ENCODE measurements at places on chromosomes 13 and 19. TPM values are rescaled to one million over a fixed set of nuclear protein-coding genes. Genes with fewer than 3 reads are reported as not detected.

DNA sequence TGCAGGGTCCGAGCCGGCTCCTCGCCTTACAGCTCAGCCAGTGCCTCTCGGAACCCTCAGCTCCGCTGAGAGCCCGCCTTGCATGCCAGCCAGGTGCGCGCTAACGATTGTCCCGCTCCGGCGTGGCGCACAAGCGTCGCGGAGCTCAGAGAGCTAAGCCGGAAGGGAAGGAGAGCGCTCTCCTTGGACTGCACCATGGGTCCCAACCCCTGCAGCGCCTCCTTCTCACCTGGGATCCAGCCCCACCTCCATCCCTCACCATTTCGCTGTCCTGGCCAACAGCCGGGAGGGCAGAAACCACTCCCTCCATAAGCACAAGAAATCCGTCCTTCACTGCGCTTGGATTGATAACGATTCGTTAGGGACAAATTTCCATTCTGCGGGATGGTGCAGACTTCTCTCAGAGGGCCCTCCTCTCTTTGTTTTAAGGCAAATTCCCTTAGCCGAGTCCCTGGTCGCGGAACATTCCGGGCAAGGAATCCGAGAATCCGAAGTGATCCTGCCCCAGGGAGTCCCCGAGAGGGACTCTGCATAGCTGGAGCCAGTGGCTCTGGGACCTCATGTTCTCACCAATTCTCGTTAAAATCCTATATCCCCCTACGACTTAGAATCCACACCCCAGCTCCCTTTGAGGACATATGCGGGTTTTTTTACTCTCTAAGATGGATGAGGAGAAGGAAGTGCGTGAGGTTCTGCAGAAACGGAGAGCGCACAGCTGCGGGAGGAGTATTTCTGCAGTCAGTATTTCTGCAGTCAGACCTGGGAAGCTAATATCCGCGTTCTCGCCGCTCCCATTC is 2.8 kb downstream of the GSX1 start:
- DNase-seq = no peak

GRCh38 chr19:50290011-50290410 is 39.2 kb downstream of the KCNC3 start:
- DNase-seq = no peak

- DNase-seq = no peak
Measured at GRCh38 chr13:98848746-98849145, 96.3 kb upstream of the SLC15A1 start.

DNA sequence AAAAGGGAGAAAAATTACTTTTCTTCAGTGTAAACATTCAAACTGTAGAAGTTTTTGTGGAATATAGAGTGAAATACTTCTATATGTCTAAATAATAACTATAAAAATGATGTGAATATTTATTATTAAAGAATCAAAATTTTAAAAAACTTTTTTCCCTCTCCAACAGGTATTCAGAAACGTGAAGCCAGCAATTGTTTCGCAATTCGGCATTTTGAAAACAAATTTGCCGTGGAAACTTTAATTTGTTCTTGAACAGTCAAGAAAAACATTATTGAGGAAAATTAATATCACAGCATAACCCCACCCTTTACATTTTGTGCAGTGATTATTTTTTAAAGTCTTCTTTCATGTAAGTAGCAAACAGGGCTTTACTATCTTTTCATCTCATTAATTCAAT is 28.0 kb downstream of the ITM2B start:
- DNase-seq = no peak

DNA sequence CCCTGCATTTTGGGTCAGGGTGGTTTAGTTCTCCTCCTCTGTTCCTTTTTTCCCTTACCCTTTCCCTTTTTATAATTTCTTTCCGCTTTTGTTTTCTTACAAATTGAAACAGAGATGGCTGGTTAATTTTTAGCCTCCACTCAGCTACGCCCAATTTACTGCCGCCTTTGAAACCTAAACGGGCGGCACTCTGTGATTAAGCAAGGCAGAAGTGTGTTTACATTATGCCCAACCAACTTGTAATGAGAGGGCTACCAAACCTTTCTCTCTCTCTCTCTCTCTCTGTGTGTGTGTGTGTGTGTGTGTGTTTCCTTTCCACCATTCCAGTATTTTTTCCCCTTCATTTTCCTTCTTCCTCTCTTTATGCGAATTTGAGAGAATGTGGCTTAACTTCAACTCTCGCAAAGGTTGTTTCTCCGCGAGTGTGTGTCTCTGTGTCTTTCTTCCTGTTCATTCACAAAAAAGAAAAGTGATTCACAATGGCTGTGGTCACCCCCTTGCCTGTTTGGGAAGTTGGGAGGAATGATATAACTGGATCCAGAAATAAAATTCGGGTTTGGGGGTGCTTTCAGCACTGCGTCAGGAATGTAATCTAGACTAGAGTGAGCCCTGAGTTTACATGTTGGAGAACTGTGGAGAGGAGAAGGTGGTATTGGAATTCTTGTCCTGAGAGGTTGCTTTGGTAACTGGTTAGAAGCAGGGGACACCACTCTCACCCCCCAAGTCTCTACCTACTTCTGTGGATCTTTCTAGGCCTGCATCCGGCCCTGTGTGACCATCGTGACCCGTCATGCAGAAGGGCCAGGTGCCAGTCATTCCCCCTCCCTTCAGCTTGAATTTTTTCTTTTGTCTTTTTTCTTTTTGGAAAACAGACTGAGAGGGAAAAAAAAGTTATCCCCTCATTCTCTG is 31.4 kb downstream of the NFIX start:
- peak; percentile 96 for DNase-seq

GRCh38 chr19:6263735-6264444 is 15.9 kb downstream of the MLLT1 start:
- DNase-seq = no peak

DNA sequence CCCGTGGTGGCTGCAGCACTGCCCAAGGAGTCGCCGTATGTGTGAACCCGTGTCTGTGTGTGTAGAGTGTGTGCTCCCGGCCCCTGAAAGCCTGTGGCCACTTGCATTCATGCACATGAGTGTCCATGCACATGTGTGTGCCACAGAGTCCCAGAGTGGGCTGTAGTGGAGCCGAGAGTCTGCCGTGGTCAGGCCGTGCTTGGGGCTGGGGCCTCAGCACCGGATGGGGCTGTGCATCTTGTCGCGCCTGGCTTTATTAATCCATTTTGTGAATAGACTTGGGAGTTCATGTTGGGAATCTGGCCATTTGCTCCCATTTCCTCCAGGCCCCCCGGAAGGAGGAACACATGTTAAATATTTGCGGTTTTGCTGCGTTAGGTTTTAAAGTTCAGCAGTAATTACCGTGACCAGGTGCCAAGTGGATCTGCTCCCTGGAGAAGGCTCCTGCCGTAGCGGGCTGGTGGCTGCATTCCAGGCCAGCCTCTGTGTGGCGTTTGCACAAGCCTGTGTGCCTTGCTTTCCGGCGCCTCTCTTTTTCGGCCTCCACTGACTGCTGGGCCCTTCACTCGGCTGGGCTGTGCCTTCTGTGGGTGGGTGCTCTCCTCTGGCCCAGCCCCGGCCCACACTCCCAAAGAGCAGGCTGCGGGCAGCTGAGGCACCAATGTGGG is 69.2 kb upstream of the KCTD15 start:
- DNase-seq = no peak

DNA sequence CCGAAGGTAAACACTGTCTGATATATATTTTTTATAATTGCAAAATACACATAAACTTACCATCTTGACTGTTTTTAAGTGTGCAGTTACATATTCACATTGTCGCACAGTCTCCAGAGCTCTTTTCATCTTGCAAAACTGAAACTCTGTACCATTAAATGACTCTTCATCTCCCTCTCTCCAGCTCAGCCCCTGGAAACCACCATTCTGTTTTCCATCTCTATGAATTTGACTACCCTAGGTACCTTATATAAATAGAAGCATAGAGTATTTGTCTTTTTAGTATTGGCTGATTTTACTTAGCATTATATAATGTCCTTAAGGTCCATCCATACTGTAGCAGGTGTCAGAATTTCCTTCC is 45.8 kb downstream of the LRCH1 start:
- DNase-seq = no peak

- no peak for DNase-seq
Measured at GRCh38 chr13:31880851-31881494, 141.6 kb downstream of the RXFP2 start.

- DNase-seq = no peak
Measured at GRCh38 chr13:85638815-85639393, 160.3 kb downstream of the SLITRK6 start.

DNA sequence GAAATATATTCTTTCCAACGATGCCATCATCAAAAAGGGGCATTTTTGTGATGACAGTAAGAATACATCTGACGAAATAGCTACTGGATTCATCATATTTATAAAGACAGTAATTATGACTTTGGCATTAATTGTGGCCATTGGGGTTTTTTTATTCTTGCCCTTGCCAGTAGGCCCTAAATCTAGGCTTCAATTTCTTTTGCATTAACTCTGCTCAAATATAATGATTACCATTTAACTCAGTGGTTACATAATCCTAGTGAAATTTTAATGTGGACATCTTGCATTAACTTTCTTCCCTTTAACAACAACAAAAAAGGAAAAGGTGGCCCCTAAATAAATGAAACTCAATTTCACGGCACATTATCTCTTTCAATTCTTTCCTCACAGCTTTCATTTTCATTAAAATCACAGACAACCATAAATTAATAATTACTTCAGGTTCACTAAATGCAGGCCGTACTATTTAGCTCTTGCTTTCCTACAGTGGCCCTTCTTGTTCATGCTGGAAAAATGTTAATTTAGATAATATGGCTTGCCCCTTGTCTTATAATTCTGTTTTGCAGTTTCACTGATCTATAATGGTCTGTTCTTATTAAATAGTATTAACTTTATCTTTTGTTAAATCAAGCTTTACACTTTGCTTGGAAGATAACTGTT is 615.6 kb downstream of the DACH1 start:
- no peak for DNase-seq

DNA sequence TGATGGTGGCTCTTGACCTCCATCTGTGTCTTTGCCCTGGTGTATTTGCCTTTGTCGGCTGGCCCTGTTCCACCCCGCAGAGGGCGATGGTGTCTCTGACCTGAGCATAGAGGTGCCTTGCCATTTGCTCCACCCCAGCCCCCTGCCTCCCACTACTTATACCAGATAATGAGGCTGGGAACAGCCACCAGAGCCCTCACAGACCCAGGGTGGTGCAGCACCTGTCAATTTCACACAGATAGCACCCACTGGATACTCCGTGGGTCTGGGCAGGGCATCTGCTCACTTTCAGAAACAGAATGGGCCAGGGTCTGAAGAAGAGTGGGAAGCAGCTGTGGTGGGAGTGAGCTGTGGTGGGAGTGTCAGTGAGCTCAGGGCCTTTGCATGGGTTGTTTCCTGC is 4.1 kb downstream of the ZNF536 start:
- no peak for DNase-seq

DNA sequence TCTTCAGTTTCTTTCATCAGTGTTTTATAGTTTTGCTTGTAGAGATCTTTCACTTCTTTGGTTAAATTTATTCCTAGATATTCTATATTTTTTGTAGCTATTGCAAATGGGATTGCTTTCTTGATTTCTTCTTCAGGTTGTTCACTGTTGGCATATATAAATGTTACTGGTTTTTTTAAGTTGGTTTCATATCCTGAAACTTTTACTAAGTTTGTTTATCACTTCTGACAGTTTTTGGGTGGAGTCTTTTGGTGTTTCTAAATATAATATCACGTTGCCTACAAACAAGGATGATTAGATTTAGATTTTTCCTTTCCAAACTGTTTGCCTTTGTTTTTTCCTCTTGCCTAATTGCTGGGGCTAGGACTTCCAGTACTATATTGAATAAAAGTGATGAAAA is 109.7 kb downstream of the PAN3 start:
- no peak for DNase-seq

DNA sequence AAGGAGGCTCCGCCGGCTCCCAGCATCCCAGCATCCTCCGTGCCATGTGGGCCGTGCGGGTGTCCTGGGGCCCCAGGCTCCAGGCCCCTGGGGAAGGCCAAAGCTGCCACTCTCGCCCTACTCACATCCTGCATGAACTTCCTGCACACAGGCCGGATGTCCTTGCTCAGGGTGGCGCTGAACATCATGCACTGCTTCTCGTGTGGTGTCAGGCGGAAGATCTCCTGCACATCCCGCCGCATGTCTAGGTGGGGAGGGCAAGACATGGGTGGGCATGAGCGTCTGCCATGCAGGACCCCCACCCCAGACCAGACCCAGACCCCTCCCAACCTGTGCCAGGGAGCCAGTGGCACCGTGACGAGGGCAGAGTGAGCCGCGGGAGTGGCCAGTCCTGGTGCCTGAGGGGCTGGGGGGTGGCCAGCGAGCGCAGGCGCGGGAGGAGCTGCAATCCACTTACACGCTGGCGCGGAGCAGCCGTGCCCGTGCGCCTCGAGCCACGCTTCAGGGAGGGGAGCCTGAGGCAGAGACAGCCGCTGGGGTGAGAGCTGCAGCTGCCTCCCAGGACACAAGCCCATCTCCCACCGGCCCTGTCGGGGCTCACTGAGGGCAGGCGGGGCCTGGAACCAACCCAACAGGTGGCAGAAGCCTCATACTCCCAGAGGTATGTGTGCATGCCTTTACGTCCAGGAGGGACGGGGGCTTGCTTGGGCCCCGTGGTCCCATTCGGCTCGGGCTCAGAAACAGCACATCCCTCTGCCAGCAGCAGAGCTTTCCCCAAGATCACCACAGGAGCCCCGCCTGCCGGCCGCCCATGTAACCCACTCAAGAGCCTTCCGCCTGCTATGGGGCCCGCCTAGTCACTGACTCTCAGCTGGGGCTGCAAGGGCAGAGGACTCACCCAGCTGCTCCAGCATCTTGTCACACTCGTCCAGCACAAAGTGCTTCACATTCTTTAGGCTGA is 8.8 kb downstream of the DDX39A start:
- no peak for DNase-seq

- DNase-seq = no peak
Measured at GRCh38 chr13:32802159-32802558, 214.1 kb upstream of the KL start.

DNA sequence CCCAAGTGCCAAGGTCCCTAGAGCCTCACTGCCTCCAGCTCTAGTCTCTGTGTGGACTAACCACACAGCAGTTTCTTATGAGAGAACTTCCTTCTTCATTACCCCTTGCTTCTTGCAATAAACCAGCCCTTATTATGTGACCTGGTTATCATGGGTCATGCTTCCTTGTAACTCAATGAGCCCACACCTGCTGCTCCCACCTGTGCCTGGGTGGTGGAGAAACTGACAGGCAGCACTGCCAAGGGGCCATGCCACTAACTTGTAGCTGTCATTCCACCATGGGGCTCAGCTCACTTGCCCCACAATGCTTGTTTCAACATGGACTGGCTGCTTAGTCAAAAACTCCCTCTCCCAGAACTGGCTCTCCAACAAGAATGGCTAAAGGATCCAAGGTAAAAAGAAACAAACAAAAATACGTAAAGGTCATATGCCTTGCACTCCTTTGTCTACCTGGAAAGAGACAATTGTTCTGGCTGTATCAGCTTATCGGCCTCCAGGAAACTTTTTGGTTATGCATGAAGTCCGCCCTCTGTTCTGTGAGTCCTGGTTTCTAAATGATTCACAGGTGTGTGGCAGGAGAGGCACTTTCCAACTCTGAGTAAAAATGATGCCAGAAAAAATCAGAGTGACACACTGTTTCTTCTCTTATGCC is 446.4 kb downstream of the COG6 start:
- DNase-seq = no peak

GRCh38 chr19:29448046-29448445 is 77.7 kb upstream of the VSTM2B start:
- DNase-seq = no peak

GRCh38 chr19:48947258-48947542 is 7.5 kb upstream of the BAX start:
- DNase-seq = no peak

Gene OVOL3
- total RNA-seq = not detected

Gene LRRC25
- 0.13 TPM for total RNA-seq

Gene GRIN2D
- 0.02 TPM for total RNA-seq

Gene FCAR
- not detected for total RNA-seq

Gene SPINT2
- total RNA-seq = 0.31 TPM

Gene CD33
- not detected for total RNA-seq

Gene USPL1
- total RNA-seq = 18.3 TPM

Gene TEX101
- not detected for total RNA-seq

Gene KLK1
- total RNA-seq = not detected

Gene ADGRE2
- total RNA-seq = 0.04 TPM
